Osteoblast (primary cell): ENCODE measurements at places on chromosomes 7 and 10. TPM values are rescaled to one million over a fixed set of nuclear protein-coding genes. Genes with fewer than 3 reads are reported as not detected.

GRCh38 chr7:41536122-41536872, 166.6 kb downstream of the INHBA start:
- H3K27me3 ChIP-seq = no peaks in the 10 kb centered on the region
- no peak overlapping the region for H3K4me3 ChIP-seq
- H3K4me1 ChIP-seq = peaks cover 9% of the 10 kb centered on the region
- H3K36me3 ChIP-seq = no peaks in the 10 kb centered on the region
- no peak overlapping the region for H3K27ac ChIP-seq

GRCh38 chr10:30990971-30991646, 40.6 kb downstream of the ZNF438 start:
- no peak for DNase-seq
- H3K27me3 ChIP-seq = no peaks in the 10 kb centered on the region
- H3K4me1 ChIP-seq = peaks cover 11% of the 10 kb centered on the region
- H3K36me3 ChIP-seq = no peaks in the 10 kb centered on the region
- H3K27ac ChIP-seq = no peak overlapping the region

- no peak overlapping the region for H3K27ac ChIP-seq
- peaks cover 2% of the 10 kb centered on the region for H3K27me3 ChIP-seq
- DNase-seq = no peak
- H3K4me1 ChIP-seq = no peaks in the 10 kb centered on the region
Observed at GRCh38 chr7:138064856-138065357, 11.4 kb upstream of the AKR1D1 start.

DNA sequence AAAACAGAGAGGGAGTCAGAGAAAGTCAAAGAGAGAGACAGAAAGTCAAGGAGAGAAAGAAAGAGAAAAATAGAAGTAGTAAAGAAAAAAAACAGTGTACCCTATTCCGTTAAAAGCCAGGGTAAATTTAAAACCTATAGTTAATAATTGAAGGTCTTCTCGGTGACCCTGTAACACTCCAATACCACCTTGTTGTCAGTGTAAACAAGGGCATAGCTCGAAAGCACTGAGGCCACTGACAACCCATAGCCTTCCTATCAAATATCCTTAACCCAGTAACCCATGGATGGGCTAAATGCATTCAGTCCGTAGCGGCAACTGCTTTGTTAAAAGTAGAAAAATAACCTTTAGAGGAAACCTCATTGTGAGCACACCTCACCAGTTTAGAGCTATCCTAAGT, 100.4 kb downstream of the ZNF467 start:
- H3K27me3 ChIP-seq = no peaks in the 10 kb centered on the region
- no peak overlapping the region for H3K27ac ChIP-seq
- no peaks in the 10 kb centered on the region for H3K36me3 ChIP-seq
- H3K4me1 ChIP-seq = peaks cover 5% of the 10 kb centered on the region
- DNase-seq = no peak

GRCh38 chr10:11813855-11814567, 9.1 kb upstream of the PROSER2 start:
- no peaks in the 10 kb centered on the region for H3K4me1 ChIP-seq
- DNase-seq = no peak
- H3K4me3 ChIP-seq = no peak overlapping the region
- H3K36me3 ChIP-seq = no peaks in the 10 kb centered on the region
- no peak overlapping the region for H3K27ac ChIP-seq

DNA sequence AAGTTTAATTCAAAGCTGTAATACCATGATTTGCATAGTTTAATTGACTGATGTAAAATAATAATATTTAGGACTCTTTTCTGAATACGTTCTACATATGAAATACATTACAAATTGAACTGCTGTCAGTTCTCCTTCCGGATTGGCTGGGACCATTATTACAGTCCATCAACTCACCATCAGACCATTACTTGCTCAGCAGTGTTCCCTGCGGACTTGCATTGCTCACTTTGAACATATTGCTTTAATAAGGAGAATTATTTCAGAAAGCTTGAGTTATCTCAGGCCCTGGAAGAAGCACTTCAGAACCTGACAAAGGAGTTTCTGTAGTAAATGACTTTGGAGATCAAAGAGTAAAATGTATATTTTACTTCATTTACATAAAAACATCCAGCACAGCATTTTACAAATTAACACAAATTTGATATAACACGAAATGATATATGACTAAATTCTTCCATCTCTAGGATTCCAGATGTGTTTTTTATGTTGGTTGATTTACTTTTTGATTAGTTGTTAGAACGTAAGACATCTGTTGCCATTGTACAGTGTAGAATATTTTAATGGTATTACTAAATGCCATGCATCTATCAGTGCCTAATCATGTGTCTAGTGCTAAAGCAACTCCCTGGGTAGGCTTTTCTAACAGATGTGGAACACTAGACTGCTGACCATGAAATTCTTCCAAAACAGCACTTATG, 418.5 kb upstream of the SEMA3A start:
- no peaks in the 10 kb centered on the region for H3K27me3 ChIP-seq
- no peaks in the 10 kb centered on the region for H3K36me3 ChIP-seq
- DNase-seq = no peak
- H3K4me1 ChIP-seq = no peaks in the 10 kb centered on the region

GRCh38 chr7:8320174-8320573, 58.2 kb upstream of the ICA1 start:
- H3K36me3 ChIP-seq = no peaks in the 10 kb centered on the region
- H3K27ac ChIP-seq = no peak overlapping the region
- H3K4me3 ChIP-seq = no peak overlapping the region
- no peaks in the 10 kb centered on the region for H3K4me1 ChIP-seq
- no peak for DNase-seq
- H3K27me3 ChIP-seq = no peaks in the 10 kb centered on the region

DNA sequence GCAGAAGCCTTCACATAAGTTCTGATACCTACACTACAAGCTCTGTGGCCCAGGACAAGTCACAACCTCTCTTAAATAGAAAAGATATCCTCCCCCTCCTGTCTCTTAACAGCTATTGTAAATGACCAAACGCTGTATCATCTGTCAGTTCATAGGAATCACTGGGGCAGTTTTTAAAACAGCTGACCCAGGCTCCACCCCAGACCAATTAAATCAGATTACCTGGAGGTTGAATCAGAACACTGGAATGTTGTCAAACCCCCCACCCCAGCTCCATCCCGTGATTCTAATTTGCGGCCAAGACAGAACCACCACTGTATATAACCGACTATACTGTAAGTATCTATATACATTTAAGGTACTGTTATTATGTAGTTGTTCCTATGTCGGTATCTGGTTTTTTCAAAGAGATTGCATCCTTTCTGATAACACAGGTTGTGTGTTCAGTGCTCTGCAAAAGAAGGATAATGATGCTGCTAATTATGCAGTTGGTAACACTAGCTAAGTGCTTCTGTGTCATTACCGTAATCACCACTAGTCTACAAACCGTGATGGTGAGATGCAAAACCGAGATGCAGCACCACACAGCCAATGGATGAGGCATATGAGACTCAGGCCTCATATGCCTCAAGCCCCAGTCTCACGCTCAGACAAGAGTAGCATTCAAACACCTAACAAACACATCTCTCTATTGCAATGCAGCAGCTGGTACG, 47.4 kb downstream of the TNS3 start:
- peaks cover 10% of the 10 kb centered on the region for H3K36me3 ChIP-seq
- peaks cover 34% of the 10 kb centered on the region for H3K4me1 ChIP-seq
- no peak overlapping the region for H3K27ac ChIP-seq
- no peak overlapping the region for H3K4me3 ChIP-seq
- peak; percentile 62 for DNase-seq
- no peaks in the 10 kb centered on the region for H3K27me3 ChIP-seq

Gene C10orf67
- total RNA-seq = not detected in 2 replicates

Gene SPAM1
- total RNA-seq = not detected in 2 replicates

Gene TRIM24
- 8.0 and 9.1 TPM in 2 replicates for total RNA-seq

Gene LMTK2
- total RNA-seq = 11.5 and 14.1 TPM in 2 replicates
